Smooth muscle cell of the pulmonary artery (primary cell): ENCODE measurements at places on chromosomes 2 and 18. TPM values are rescaled to one million over a fixed set of nuclear protein-coding genes. Genes with fewer than 3 reads are reported as not detected.

IL36B gene
- total RNA-seq = not detected in 2 replicates

RNF149 gene
- total RNA-seq = 48.2 and 57.4 TPM in 2 replicates

SRD5A2 gene
- total RNA-seq = not detected in 2 replicates

SCN9A gene
- total RNA-seq = 13.7 and 23.8 TPM in 2 replicates

GKN2 gene
- total RNA-seq = not detected in 2 replicates

RNASEH1 gene
- 25.1 and 30.5 TPM in 2 replicates for total RNA-seq

CNNM4 gene
- total RNA-seq = 4.4 and 5.0 TPM in 2 replicates

FAP gene
- total RNA-seq = 172 and 182 TPM in 2 replicates

ACTR3 gene
- 234 and 269 TPM in 2 replicates for total RNA-seq

ANKAR gene
- total RNA-seq = 4.3 and 7.0 TPM in 2 replicates

DPP10 gene
- total RNA-seq = not detected in 2 replicates

TRABD2A gene
- total RNA-seq = 4.0 and 4.7 TPM in 2 replicates

RND3 gene
- 220 and 647 TPM in 2 replicates for total RNA-seq

CCDC178 gene
- total RNA-seq = not detected in 2 replicates

BOK gene
- total RNA-seq = 13.4 and 14.5 TPM in 2 replicates

ACTG2 gene
- total RNA-seq = 32.7 and 43.4 TPM in 2 replicates

MYCN gene
- 0.07 TPM in 1 of 2 replicates, not detected in the other for total RNA-seq

SLC23A3 gene
- total RNA-seq = 2.9 and 8.1 TPM in 2 replicates

NRP2 gene
- total RNA-seq = 7.0 and 54.9 TPM in 2 replicates

TCF7L1 gene
- 5.1 and 5.2 TPM in 2 replicates for total RNA-seq

IL36A gene
- not detected in 2 replicates for total RNA-seq

LBH gene
- 105 and 253 TPM in 2 replicates for total RNA-seq

CYTIP gene
- total RNA-seq = 5.5 and 23.5 TPM in 2 replicates

C1QL2 gene
- not detected in 2 replicates for total RNA-seq

TUBA4B gene
- total RNA-seq = not detected in 2 replicates

FEV gene
- not detected in 2 replicates for total RNA-seq

TMEM182 gene
- 3.6 and 3.7 TPM in 2 replicates for total RNA-seq

GAL3ST2 gene
- total RNA-seq = 0.33 and 0.46 TPM in 2 replicates

EN1 gene
- 0.03 and 0.91 TPM in 2 replicates for total RNA-seq

IHH gene
- total RNA-seq = not detected in 2 replicates

TPRKB gene
- 10.1 and 11.9 TPM in 2 replicates for total RNA-seq

G6PC2 gene
- total RNA-seq = not detected in 2 replicates

TMEM247 gene
- not detected in 2 replicates for total RNA-seq

PASK gene
- total RNA-seq = 2.4 TPM in 2 replicates

SCTR gene
- not detected in 2 replicates for total RNA-seq

GRHL1 gene
- total RNA-seq = 0.20 and 0.33 TPM in 2 replicates

KCNG2 gene
- not detected in 2 replicates for total RNA-seq

L3MBTL4 gene
- total RNA-seq = 0.13 TPM in 1 of 2 replicates, not detected in the other

CFAP65 gene
- total RNA-seq = 0.03 TPM in 1 of 2 replicates, not detected in the other

APOB gene
- total RNA-seq = under 0.01 TPM in 1 of 2 replicates, not detected in the other

CPO gene
- total RNA-seq = not detected in 2 replicates

C2orf80 gene
- total RNA-seq = not detected in 2 replicates

IER3IP1 gene
- 34.6 and 55.8 TPM in 2 replicates for total RNA-seq

DAPL1 gene
- not detected in 2 replicates for total RNA-seq

TUBA3E gene
- total RNA-seq = not detected in 2 replicates

IL36G gene
- not detected in 2 replicates for total RNA-seq

LIPG gene
- total RNA-seq = 5.5 and 43.0 TPM in 2 replicates

RNF138 gene
- 17.3 and 22.0 TPM in 2 replicates for total RNA-seq

EPAS1 gene
- total RNA-seq = 161 and 219 TPM in 2 replicates

ZNF892 gene
- total RNA-seq = 5.2 and 5.5 TPM in 2 replicates

ZNF521 gene
- total RNA-seq = 17.5 and 20.7 TPM in 2 replicates

LRP2 gene
- not detected in 2 replicates for total RNA-seq

ALPP gene
- not detected in 2 replicates for total RNA-seq

EVA1A gene
- 26.7 and 94.9 TPM in 2 replicates for total RNA-seq

ABCG8 gene
- not detected in 2 replicates for total RNA-seq

C2orf78 gene
- total RNA-seq = not detected in 2 replicates

NEU2 gene
- total RNA-seq = not detected in 2 replicates

PRADC1 gene
- total RNA-seq = 9.8 and 13.1 TPM in 2 replicates
